Vagina (tissue), 2 donors: ENCODE measurements at places on chromosomes 6 and 20. TPM values are rescaled to one million over a fixed set of nuclear protein-coding genes. Genes with fewer than 3 reads are reported as not detected.

VTA1 gene
- total RNA-seq = 46.4 TPM

DEFB124 gene
- total RNA-seq = not detected

LINC00237 gene
- not detected for total RNA-seq

BEND6 gene
- 1.5 TPM for total RNA-seq

GNAS-AS1 gene
- not detected for total RNA-seq

DNA sequence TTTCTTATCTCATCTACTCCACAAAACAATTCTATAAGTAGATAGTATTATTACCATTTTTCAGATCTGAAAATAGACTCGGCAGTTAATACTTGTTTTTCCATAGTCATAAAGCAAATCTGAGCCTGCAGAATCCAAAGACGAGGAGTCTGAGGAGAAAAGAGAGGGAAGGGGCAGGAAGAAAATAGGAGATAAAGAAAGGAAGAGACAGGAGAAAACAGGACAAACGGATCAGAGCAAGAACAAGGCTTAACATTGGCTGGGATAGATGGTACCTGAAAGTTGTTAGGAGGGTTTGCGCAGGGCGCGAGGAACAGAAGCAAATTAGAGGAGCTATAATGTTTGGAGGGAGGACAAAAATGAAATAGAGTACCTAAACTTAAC is 639 bp upstream of the PPIL1 start:
- no peak for DNase-seq

- DNase-seq = no peak
Measured at GRCh38 chr6:53795340-53795701, 516 bp downstream of the LRRC1 start.

- DNase-seq = no peak
Measured at GRCh38 chr20:61734733-61735502, 330.8 kb downstream of the TAF4 start.

DNA sequence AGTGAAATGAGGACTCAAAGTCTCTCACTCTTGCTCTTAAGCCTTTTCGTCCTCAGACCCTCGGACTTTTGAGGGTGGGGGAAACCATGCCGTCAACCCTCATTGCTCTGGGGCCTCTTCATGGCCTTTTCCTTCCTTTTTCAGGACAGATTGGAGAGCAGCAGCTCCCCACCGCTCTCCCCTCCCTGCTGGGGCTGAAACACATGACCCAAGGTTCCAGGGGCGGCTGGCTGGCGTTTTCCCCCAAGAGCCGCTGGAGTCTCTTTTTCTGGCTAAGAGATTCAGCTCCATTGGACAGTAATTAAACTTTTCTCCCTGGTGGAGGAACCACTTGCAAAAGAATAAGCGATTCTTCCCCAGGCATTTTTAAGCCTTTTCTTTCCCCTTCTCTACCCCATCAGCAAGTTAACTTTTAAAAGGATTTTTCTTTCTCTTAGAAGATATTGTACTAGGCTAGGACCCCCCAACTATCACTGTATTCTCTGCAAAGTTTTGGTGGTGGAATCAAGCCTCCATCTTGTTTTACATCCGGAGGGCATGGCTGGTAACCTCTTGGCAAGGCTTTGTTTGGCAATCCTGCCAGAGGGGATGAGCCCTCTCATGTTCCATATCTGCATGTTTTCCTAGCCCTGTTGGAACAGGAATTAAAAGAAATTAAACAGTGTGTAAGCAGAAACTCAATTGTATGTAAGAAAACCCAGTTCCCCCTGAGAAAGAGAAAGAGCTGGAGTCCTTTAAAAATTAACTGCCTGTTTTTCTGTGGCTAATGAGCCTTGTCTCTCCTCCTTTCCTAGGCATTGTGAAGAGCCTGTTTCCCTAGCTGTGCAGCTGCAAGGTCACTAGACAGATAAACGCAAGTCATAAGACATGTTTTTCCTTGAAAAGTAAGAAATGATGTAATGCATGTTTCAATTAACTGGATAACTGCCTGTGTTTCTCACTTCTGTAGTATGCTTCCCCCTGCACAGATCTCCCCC is 100.8 kb upstream of the GPR6 start:
- DNase-seq = no peak

DNA sequence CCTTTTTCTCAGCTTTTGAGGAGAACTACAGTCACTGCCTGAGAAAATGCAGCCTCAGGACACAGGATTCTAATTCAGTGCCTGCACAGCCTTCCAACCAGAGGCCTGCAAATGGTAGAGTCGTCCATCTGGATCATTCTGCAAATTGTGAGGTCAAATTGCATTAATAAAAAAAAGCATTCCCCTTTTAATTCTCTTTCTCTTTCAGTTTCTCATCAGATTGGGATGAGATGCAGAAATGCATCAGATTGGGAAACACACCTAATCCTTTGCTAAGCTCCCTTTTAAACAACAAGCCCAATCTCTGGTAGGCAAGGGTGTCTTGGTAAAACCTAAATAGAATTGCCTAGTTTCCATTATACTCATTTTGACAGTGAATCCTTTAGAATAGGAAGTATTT is 838.8 kb downstream of the MAFB start:
- DNase-seq = no peak

DNA sequence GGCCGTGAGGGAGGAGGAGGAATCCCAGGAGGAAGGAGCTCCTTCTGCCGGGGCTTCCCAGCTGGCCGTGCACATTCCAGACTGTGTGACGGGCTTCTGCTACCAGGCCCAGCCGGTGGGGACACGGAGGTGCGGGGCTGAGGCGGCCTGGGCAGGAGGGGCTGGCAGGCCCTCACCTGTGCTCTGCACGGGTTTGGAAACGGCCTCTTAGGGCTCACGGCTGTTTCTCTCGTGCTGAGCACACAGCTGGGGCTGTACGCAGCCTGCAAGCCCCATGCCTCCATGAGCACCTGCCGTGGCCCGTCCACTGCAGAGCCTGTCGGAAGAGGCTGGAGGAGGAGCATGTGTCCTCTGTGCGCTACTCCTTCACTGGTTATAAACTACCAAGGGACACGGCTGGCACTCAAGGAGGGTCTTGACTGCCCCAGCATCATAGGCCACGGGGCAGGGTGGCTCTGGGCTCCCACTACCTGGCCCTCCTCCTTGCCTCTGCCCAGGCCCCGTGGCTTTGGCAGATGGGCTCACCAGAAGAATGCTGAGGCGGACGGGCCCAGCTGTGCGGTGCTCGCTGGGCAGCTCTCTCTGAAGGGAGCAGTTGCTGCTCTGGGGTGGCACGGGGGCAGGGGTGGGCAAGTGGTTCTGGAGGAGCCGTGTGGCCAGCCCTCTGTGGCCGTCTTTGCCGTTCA is 15.8 kb downstream of the NPEPL1 start:
- DNase-seq = peak; percentile 85

DNA sequence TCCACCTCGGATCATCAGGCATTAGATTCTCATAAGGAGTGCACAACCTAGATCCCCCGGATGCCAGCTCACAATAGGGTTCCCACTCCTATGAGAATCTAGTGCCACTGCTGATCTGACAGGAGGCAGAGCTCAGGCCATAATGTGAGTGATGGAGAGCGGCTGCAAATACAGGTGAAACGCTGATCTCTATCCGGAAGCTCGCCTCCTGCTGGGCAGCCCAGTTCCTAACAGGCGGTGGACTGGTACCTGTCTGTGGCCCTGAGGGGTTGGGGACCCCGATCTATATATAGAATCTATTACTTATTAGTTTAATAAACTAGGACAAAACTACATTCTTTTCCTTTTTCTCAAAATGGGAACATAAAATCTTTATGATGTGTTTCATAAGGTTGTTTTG is 741.9 kb downstream of the RFPL4B start:
- no peak for DNase-seq

DNA sequence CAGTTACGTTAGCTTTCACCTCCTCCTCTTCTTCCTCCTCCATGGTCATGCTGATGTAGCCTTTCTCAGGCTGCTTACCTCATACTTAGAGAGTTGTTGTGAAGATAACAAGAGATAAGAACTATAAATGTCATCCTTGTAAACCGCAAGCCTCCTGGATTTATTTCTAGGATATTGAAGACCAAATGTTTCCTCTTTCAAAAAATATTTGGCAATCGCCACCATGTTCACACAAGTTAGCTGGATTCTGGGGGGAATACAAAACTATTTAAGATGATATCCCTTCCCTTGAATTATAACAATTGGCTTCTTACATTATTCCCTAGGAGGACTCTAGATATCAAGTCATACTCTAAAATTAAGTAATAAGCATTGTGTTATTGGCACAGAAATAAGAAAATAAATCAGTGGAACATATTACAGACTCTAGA is 99.8 kb upstream of the PLEKHG1 start:
- no peak for DNase-seq

- no peak for DNase-seq
Measured at GRCh38 chr6:10138917-10139316, 276.0 kb downstream of the TFAP2A start.

DNA sequence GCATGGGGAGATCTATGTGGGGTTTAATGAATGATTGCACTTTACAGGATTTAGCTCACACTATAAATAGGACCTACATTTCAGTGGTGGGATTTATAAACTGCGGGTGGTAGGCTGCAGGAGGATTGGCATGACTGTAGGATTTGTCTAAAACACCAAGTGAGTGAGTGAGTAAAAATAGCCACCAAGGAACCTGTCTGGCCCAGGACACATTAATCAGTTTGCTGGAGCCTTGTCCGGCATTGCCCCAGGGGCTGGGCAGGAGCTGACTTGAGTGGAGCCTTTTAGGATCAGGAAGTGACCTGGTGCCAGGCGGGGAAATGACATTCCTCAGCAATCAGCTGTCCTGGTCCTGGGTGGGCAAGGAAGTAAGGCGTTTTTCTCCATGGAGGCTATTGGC is 278.7 kb upstream of the PRND start:
- no peak for DNase-seq

- no peak for DNase-seq
Measured at GRCh38 chr6:52574709-52575501, 2.0 kb downstream of the TRAM2 start.

- no peak for DNase-seq
Measured at GRCh38 chr20:18683839-18684238, 96.0 kb downstream of the DTD1 start.

DNA sequence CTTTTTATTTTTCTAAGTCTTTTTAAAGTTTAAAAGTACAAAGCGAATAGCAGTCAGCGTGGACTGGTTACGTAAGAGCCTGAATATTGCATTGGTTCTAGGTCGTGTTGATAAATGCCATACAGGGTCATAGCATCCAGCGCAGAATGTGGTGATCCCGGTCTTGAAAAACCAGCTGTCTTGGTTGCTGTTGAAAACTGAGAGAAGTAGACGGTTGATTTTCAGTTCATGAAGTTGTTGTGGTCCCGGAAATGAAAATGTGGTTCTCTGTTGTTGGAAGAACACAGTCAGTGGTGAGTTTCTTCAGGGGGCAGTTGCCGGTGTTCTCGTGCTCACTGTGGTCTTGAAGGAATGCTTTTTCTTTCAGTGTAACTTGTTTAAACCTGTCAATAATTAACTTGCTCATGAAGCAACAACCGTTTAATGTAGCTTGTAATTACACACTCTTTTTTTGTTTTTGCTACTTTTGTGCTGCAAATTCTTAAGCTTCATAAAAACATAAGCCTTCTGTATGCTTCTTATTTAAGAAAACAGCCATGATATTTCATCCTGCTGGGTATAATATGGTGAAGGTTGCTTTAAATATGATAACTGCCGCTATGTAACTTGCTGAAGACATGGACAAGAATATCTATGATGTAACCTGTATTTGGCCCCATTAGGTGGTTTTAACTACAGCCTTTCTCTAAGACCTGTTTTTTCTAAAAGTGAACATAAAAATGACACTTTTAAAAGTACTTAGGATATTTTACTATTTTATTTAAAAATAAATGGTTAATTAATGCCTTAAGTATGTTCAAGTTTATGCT is 64.8 kb upstream of the KIF25 start:
- DNase-seq = no peak

DNA sequence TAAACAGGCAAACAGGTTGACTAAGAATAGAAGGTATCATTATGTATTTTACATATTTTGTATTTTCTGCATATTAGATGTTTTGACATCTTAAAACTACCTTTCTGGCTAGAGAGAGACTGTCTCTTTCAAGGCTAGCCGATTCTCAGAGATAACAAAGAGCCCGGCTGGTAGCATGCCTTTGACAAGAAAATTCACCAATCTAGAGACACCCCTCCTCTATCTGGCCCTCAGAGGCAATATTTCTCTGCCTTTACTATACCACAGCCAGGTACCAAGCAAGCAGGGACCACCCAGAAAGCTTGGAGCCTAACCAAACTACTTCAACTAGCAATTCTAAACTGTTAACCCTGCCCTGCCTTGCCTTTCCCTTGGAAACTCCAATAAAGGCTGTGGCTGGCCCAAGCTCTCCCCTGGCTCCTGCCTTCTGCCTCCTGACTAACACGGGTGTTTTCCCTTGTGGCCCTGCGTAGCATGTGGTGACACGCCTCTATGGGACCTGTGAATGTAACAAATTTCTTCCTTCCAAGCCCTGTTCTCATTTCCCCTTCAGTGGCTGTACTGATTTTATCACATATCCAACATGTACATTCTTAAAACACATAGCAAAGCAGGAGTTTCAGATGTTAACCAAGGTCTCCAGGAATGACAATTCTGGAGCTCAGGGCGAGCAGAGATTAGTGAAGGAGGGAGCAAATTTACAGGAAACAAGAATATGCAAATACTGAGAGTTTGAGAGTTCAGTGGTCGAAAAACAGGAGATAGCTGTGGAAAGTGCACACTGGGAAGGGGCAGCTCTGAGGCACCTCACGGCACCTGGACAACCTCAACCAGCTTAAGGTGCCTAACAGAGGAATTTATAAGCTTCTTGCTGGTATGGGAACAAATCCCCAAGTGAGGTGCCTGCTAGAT is 120.8 kb downstream of the BACH2 start:
- no peak for DNase-seq

DNA sequence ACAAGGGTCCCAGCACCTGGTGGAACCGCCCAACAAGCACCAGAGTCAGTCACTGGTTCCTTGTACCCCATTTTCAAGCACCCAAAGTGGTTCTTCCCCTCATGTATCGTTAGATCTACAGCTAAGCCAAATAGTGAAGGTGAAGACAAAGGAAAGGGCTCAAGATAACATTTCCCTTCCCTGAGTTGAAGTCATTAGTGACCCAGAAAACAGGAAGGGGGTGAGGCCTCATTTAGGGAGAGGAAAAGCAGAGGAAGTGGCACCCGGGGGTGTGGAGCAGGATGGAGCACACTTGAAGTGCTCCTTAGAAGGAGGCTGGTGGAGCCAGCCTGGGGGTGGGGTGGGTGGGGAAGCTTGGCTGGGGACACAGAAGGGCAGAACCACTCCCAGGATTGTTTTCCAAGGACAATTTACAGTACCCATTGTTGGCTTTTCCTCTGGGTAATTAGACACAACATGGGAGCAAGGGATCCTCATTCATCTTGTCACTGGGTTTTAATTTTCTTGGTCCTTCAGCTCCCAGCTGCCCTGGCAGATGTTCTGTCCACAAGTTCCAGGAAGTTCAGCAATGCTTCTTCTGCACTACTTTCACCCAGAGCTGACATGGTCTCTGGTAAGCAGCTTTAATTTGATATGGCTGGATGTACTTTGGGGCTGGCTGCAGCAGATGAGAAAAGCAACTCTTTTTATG is 73.3 kb upstream of the CD93 start:
- DNase-seq = peak; percentile 82

- DNase-seq = no peak
Measured at GRCh38 chr6:94127716-94128115, 708.4 kb upstream of the EPHA7 start.

- DNase-seq = no peak
Measured at GRCh38 chr6:168994956-168995355, 258.7 kb downstream of the THBS2 start.

- DNase-seq = no peak
Measured at GRCh38 chr6:441126-441920, 49.8 kb downstream of the IRF4 start.
